PC-3 (cell line): ENCODE measurements at places on chromosomes 12 and 14. TPM values are rescaled to one million over a fixed set of nuclear protein-coding genes. Genes with fewer than 3 reads are reported as not detected.

DNA sequence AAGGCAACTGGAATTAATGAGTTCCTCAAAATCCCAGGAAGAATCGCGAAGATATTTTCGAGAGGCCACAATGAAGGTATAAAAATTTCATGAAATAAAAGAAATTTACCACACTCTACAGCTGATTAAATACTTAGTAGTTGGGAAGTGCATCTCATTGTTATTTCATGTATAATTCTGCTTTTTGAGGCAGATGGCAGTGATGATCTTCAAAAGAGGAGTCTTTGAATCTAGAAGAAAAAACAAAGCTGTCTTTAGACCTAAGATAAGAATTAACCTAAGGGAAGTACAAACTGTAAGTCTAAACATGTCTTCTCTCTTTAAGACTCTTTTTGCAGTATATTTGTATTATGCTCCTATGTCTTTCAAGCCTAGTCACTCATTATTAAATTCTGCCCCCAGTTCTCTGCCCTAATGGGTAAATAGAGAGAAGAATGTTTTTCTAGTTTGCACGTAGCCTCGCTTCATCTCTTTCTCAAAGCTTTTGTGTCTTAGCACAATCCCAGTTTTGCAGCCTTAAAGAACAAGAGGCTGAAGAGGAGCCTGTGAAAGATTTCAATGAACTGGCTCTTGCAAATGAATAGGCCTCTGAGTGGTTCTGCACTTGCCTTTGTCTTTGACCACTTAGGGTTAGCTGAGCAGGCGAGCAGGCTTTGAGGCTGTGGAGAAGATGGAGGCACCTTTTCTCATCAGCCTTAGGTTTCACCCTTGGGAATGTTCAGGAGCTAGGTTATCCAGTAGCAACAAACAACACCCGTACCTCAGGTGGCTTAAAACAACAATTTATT lies 32.7 kb downstream of the CFAP54 start:
- H3K4me1 ChIP-seq, result 0 out of 2 replicates have a peak, but pooled peaks cover 6% of the 10 kb centered on the region
- no peak for DNase-seq
- H3K27ac ChIP-seq, result no peak overlapping the region
- H3K36me3 ChIP-seq, result no peaks in the 10 kb centered on the region
- no peaks in the 10 kb centered on the region for H3K27me3 ChIP-seq

DNA sequence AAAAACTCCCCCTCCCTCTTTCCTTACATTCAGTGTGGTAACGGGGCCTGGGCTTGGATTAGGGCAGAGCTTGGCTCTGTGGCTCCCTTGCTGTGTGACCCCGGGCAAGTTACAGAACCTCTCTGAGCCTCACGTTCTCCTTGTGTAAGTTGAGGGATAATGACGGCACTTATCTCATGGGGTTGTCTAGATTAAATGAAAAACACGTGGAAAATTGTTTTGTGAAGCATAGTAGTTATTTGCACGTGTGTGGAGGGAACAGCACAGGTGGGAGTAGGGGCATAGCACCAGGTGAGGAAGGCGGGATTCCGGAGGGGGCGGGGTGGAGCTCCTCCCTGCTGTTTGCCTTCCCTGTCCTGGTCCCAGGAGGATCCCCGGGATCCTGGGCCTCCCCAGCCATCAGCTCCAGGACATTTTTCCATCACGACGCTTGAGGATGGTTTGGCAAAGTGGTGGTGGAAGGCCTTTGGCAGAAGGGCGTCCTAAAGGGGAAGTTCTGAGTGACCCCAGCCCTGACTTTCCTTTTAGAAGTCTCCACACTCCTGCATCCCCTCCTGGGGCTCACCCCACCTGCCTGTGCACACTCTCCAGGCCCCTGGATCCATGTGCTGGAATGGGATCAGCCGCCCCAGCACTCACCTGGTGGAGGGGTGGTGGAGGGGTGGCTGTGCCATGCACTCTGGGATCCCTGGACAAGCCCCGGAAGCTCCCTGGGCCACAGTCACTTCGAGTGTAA lies 22.7 kb downstream of the LRTM2 start:
- no peak overlapping the region for H3K4me3 ChIP-seq
- no peaks in the 10 kb centered on the region for H3K36me3 ChIP-seq
- no peak overlapping the region for H3K27ac ChIP-seq
- H3K4me1 ChIP-seq, result peaks cover 4% of the 10 kb centered on the region
- DNase-seq, result no peak

DNA sequence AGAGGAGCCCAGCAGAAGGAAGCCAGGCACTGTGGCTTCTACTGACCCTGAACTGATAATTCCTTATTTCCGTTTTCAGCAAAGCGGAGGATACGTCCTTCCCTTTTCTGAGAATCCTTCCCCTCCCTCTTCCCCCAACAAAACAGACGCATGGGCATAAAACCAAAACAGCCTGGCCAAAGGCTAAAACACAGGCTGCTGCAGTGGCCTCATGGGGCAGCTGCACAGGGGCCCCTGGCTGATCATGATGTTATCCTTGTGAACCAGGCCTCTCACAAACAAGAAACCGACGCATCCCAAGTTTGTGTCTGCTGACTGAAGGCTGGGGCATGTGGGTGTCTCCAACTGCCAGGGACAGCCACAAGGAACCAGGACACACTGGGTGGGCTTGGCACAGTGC lies 23.4 kb upstream of the STON2 start:
- H3K27me3 ChIP-seq, result no peaks in the 10 kb centered on the region
- H3K36me3 ChIP-seq, result no peaks in the 10 kb centered on the region
- DNase-seq, result no peak
- H3K4me1 ChIP-seq, result no peaks in the 10 kb centered on the region
- no peak overlapping the region for H3K27ac ChIP-seq

Gene NUAK1
- total RNA-seq, result 9.8 and 11.0 TPM in 2 replicates

Gene SERPINA10
- total RNA-seq, result not detected in 2 replicates
